ENCODE measurements at places on chromosomes 11 and 22.

GRCh38 chr22:29914165-29914564 lies 31.2 kb downstream of the MTMR3 start:
- no peaks in the 10 kb centered on the region for H3K4me1 ChIP-seq
- H3K36me3 ChIP-seq, result no peaks in the 10 kb centered on the region
- DNase-seq, result no peak
- H3K4me3 ChIP-seq, result no peak overlapping the region
- no peaks in the 10 kb centered on the region for H3K27me3 ChIP-seq

- peaks cover 38% of the 10 kb centered on the region for H3K36me3 ChIP-seq
- no peaks in the 10 kb centered on the region for H3K27me3 ChIP-seq
- H3K4me1 ChIP-seq, result peaks cover 16% of the 10 kb centered on the region
- H3K27ac ChIP-seq, result peak overlapping the region; percentile 85
- no peak for DNase-seq
Measured at GRCh38 chr11:114441921-114442320, 2.7 kb downstream of the REXO2 start.

- peak; percentile 25 for DNase-seq
- H3K27ac ChIP-seq, result no peak within 1 kb of the TSS
- no peaks in the 10 kb centered on the region for H3K4me1 ChIP-seq
Measured at GRCh38 chr11:121451986-121452608, at the start of gene SORL1. Gene SORL1 (plus strand): TSS chr11:121452314. CDS start chr11:121452332, 18 bp downstream.

GRCh38 chr11:111299101-111300026 lies 1.0 kb downstream of the POU2AF3 start:
- H3K27me3 ChIP-seq, result peaks cover 28% of the 10 kb centered on the region
- H3K27ac ChIP-seq, result no peak overlapping the region
- DNase-seq, result no peak
- H3K4me1 ChIP-seq, result peaks cover 9% of the 10 kb centered on the region
- no peaks in the 10 kb centered on the region for H3K36me3 ChIP-seq

- H3K4me1 ChIP-seq, result no peaks in the 10 kb centered on the region
- H3K4me3 ChIP-seq, result no peak overlapping the region
- no peaks in the 10 kb centered on the region for H3K36me3 ChIP-seq
- no peak overlapping the region for H3K27ac ChIP-seq
- no peak for DNase-seq
Measured at GRCh38 chr11:69479591-69480271, 1.7 kb upstream of the LINC01488 start.

GRCh38 chr22:20246368-20247009 lies 21.6 kb downstream of the RTN4R start:
- H3K27ac ChIP-seq, result no peak overlapping the region
- H3K36me3 ChIP-seq, result no peaks in the 10 kb centered on the region
- H3K4me3 ChIP-seq, result no peak overlapping the region
- H3K4me1 ChIP-seq, result peaks cover 16% of the 10 kb centered on the region

GRCh38 chr11:128694618-128695481 lies 978 bp downstream of the FLI1 start:
- no peaks in the 10 kb centered on the region for H3K36me3 ChIP-seq
- H3K27me3 ChIP-seq, result peaks cover 13% of the 10 kb centered on the region
- peaks cover 7% of the 10 kb centered on the region for H3K4me1 ChIP-seq
- no peak overlapping the region for H3K27ac ChIP-seq

DNA sequence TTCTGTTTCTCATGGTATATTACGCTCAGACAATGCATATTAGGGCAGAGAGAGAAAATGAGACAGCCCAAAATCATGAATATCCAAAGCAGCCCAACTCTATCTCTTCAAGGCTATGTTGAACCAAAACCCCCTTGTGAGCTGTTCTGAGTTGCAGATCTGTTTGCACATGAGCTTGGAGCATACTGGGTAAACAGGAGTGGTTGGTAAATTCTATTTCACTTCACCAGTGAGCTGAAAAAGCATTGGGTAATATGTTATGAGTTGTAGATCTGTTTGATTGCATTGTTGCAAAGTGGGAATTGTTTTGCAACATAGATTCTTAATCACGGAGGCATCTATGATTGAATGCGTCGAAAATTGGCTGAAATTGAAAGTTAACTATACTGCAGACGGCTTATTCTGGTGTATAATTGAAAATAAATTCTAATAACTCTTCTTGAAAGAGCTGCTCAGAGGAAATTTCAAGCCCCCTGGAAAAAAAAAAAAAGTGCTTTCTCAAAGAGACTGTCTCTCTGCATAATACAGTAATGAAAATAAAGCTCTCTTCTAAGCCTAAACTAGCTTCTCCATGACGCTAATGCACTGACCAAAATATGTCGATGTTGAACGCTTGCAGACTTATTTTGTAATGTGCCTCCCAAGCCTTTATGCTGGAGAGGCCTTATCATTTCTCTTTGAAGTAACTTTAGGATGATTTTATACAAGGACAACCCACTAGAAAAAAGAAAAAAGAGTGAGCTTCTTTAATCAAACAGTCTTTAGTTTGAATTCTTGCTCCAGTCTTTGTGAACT lies 263.7 kb downstream of the NTM start:
- H3K4me1 ChIP-seq, result no peaks in the 10 kb centered on the region
- no peak for DNase-seq
- H3K36me3 ChIP-seq, result no peaks in the 10 kb centered on the region
- no peak overlapping the region for H3K4me3 ChIP-seq
- no peaks in the 10 kb centered on the region for H3K27me3 ChIP-seq

Measured in K562 (cell line).